Activated T-cell treated with anti-CD3 and anti-CD28 coated beads, Interleukin-2, amount 50 U/mL, for 4 hours (primary cell): ENCODE measurements at places on chromosomes 2 and 18. TPM values are rescaled to one million over a fixed set of nuclear protein-coding genes. Genes with fewer than 3 reads are reported as not detected.

Gene SCN3A
- not detected for total RNA-seq

GRCh38 chr2:121030523-121030922 is 254.5 kb downstream of the TFCP2L1 start:
- no peak for DNase-seq

- DNase-seq: no peak
Measured at GRCh38 chr2:85462322-85462721, 43.8 kb downstream of the SH2D6 start.

- no peak for DNase-seq
Measured at GRCh38 chr2:237205043-237205541, 119.4 kb downstream of the COPS8 start.

GRCh38 chr2:206056286-206056685 is 29.7 kb downstream of the INO80D start:
- DNase-seq: no peak

- no peak for DNase-seq
Measured at GRCh38 chr2:10934979-10935350, 23.2 kb downstream of the KCNF1 start.
